Fibroblast of the aortic adventitia (primary cell): ENCODE measurements at places on chromosomes 3 and 15.
A peak's percentile ranks its signal among the peaks of the same experiment; 100 is the strongest.

- DNase-seq = peak; percentile 5
Observed at GRCh38 chr15:37289109-37289765, 188.9 kb upstream of the MEIS2 start.

- peak; percentile 96 for DNase-seq
Observed at GRCh38 chr15:90233387-90234095, at the start of gene CIB1. Gene CIB1, minus strand, starts transcription at chr15:90233941. Its CDS starts 56 bp downstream, at chr15:90233885.

DNA sequence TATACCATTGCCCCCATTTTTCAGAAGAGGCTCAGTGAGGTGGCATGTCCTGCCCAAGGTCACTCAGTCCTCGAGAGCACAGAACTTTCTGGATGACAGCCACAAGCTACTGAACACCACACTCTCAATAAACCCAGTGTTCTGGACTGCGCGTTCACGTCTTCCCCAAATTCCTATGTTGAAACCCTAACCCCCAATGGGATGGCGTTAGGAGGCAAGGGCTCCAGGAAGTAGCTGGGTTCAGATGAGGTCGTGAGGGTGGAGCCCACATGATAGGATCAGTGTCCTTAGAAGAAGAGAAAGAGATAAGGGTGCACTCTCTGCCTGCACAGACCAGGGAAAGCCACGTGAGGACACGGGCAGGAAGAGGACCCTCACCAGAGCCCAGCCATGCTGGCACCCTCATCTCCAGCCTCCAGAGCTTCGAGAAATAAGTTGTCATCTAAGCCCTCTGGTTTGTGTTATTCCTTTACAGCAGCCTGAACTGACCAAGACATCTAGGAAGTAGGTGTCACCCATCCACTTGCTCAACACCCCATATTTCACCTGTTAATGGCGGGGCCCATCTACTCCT is 324.0 kb downstream of the UACA start:
- DNase-seq = no peak

- DNase-seq = no peak
Observed at GRCh38 chr3:139491027-139491700, 14.8 kb upstream of the RBP2 start.

- peak; percentile 39 for DNase-seq
Observed at GRCh38 chr3:171129827-171130226, 103.3 kb upstream of the SLC2A2 start.

DNA sequence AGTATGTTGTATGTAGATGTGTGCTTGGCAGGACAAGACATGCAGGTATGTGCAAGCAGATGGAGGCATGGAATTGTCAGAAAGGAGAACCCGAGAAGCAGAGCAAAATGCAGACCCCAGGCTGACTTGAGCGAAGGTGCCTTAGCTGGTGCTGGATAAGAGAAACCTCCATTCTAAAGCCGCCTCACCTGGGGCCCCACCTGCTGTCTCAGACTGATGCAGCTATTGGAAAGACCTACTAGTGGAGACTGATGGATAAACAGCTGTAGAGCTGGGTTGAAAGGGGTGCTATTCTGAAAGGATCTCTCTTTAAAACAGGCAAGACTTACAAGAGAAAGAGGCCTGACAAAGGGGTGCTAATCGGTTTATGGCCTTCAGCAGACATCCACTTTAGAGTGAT is 86.2 kb downstream of the EPHB1 start:
- DNase-seq = no peak

GRCh38 chr3:148319161-148319915 is 378.4 kb upstream of the AGTR1 start:
- DNase-seq = peak; percentile 75

DNA sequence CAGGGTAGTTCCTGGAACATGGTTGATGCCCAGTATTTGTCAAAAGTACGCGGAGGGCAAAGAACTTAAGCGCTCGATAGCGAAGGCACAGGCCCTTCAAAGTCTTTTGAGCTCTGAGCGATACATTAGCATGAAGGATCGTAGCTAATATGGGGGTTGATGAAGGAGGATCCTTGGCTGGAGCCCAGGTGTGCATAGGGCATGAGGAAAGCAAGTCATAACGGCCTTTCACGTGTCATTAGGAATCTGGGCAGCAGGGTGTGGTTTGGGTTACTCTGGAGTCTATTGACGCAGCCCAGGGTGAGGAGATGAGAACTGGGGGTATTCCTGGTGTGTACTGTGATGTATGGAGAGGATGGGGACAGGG is 31.7 kb downstream of the SPINK8 start:
- peak; percentile 40 for DNase-seq

- DNase-seq = no peak
Observed at GRCh38 chr15:78879517-78880241, 7.0 kb downstream of the MORF4L1 start.

GRCh38 chr3:30776186-30776815 is 118.2 kb downstream of the GADL1 start:
- DNase-seq = no peak

GRCh38 chr15:62115847-62116246 is 49.1 kb downstream of the C2CD4A start:
- DNase-seq = no peak

- no peak for DNase-seq
Observed at GRCh38 chr3:143510601-143511000, 337.7 kb downstream of the SLC9A9 start.

DNA sequence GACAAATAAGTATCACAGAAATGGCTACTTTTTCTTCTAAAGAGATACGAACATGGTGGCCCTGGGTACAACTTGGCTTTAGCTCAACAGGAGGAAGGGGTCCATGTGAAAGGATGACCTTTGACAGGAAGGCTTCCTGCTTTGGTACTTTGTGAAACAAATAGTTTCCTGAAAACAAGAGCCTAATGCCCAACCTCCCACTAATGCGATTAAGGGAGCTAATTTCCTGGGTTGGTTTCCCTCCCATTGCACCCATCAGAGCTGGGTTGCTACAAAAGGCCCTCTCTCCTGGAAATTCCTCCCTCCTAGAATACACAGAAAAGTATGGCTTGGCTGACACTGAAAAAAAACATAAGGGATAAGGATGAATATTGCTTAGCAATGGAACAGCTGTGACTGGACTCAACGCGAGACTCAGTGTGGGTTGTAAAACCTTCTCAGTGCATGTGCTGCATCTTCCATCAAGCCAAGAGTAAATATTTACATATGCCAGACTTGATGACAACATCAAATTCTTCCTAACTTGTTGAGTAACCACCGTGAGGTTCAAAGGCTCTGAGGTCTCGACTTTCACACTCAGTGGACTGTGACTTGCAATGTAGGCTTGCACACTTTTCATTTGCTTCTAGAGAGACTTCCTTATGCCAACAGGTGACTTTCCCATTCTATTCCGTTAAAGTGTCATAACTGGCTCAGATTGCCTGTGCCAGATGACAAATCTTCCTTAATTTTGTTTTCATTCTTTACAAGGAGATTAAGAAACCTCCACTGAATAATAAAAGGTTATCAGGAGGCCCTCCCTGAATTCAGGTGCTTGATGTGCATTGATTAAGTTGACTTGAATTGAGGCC is 60.1 kb downstream of the ADAMTS9 start:
- no peak for DNase-seq

DNA sequence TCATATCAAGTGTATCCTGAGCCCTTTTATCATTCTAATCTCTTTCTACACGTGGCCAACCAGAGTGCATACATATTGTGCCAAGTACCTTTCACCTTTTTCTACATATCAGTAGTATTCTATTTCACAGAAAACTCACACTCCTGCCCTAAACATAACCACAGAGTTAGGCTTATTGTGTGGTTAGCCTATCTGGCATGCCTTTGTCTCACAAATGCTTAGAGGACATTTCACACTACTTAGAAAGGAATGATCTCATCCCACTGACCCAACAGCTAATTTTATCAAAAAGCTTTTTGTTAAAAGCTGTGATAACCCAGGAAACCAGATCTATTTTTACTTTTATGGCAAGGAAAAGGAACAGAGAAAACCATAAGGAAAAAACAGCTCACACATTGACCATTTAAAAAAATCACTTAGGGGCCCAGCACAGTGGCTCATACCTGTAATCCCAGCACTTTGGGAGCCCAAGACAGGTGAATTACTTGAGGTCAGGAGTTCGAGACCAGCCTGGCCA is 17.8 kb upstream of the MAP4 start:
- DNase-seq = peak; percentile 88

DNA sequence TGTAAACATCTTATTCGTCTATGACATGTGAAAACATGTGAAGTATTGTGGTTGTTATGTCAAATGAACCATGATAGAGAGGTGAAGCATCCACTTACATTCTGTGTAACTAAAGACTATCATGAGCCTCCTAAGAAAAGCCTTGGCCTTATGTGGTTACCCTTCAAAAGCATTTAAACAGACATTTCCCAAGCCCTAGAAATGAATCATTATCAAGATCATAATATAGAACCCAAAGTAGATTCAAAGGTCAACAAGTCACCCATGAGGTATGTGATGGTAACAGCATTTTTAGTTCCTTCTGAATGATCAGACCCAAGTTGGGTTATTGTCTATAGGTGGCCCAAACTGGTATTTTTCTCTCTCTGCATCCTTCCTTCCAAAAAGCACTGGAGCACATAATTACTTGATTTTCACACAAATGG is 408.0 kb downstream of the TBL1XR1 start:
- no peak for DNase-seq

- DNase-seq = peak; percentile 89
Observed at GRCh38 chr3:102225407-102226132, 209.2 kb upstream of the ZPLD1 start.
